Right atrium auricular region (tissue), 2 donors: ENCODE measurements at places on chromosomes 11 and 22.

- no peak for DNase-seq
Measured at GRCh38 chr22:39087881-39088684, 9.0 kb upstream of the APOBEC3H start.

DNA sequence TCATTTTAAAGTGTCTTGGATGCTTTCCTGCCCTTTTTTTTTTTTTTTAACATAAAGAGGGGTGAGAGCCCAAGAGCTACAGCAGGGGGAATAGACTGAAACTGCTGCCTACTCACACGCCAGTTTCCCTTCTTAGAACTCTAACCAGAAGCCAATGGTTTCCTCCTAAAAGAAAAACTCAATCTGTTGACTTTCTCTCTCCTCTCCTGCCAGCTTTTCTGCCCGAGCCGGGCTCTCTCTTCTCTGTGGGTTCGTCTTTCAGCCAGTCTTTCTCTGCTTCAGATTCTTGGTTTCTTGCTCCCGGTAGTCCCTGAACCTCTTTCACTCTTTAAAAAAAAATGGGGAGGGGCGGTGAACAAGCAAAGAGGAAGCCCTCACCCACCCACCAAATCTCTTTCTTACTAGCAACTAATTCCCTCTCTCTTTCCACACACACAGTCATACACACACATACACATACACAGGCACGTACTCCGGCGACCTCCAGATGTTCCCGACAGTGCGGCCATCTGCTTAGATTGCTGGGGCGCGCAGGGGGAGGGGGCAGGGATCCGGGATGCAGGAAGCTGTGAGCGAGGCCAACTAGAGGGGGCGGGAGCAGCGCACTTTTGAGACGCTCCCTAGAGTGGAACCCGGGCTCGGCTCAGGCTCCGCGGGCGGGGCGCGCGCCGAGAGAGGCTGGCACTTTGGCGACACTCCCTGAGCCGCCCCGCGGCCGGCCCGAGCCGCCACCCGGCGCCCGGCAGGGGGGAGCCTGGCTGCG is 444 bp upstream of the TSKU start:
- peak; percentile 91 for DNase-seq

- no peak for DNase-seq
Measured at GRCh38 chr22:18113680-18114394, 3.2 kb downstream of the TUBA8 start.

DNA sequence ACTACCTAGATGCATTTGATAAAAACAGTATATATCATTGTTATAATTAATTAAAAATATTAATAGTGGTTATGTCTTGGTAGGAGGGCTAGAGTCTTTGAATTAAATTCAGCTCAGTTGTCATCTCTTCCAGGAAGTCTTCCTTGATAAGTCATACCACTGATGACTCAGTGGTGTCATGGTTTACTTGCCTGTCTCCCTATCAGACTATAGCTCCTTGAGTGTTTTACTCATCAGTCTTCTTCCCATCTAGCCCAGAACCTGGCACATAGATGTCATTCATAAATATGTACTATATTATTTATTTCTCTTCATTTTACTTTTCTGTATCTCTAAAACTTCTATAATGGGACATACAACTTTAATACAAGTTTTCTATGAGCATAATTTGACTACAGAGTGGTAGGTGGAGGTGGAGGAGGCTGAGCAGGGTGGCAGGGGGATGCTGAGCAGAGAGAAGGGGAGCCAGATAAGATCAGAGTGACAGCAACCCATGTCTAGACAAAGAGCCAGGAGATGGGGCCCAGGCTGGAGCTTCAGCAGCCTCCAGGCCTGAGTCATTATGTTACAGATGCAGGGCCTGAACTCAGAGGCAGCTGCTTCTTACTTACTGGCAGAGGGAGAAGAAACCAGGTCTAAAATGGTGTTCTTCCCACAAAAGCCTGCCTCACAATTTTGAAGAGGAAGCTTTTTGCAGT is 82.3 kb upstream of the PHOX2A start:
- no peak for DNase-seq

DNA sequence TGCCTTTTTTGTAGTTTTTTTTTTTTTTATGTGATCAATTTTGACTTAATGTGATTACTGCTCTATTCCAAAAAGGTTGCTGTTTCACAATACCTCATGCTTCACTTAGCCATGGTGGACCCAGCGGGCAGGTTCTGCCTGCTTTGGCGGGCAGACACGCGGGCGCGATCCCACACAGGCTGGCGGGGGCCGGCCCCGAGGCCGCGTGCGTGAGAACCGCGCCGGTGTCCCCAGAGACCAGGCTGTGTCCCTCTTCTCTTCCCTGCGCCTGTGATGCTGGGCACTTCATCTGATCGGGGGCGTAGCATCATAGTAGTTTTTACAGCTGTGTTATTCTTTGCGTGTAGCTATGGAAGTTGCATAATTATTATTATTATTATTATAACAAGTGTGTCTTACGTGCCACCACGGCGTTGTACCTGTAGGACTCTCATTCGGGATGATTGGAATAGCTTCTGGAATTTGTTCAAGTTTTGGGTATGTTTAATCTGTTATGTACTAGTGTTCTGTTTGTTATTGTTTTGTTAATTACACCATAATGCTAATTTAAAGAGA is 12.5 kb downstream of the CCND1 start:
- DNase-seq = no peak

- no peak for DNase-seq
Measured at GRCh38 chr11:45885921-45886721, 670 bp downstream of the MAPK8IP1 start.

DNA sequence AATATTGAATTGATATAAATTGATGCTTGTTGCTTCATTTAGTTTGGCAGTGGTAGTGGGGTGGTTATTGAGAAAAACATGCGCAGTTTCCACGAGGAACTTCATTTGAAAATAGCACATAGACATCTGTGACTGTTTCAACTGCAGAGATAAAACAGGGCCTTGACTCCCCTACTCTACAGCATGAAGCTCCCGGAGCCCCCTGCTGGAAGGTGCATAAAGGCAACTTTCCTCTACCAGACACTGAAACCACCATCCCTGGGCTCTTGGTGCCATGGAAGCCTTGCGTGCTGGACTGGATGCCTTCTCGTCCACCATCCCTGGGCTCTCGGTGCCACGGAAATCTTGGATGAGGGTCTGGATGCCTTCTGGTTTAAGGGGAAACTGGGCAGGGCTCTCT is 195.9 kb downstream of the CSNK2A3 start:
- DNase-seq = no peak

DNA sequence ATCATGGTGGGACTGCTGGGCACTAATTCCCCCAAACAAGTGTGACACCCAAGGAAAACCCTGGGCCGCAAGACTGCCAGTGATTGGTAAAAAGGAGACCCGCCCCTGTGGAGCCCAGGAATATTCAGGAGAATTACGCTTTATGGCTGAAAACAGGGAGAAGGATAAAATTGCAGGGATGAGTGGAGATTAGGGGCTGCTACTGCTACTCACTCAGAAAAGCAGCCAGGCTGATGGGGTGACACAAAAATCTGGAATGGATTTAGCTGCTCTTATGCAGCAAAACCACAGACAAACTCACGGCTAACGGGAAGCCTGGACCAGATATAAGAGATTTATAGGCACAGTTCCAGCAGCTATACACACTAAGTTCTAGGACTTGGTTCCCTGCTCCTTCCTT is 4.4 kb upstream of the FBXO3 start:
- no peak for DNase-seq

- no peak for DNase-seq
Measured at GRCh38 chr11:134725716-134726639, 313.9 kb upstream of the B3GAT1 start.

- DNase-seq = no peak
Measured at GRCh38 chr11:78311702-78312371, 105.8 kb downstream of the GAB2 start.

DNA sequence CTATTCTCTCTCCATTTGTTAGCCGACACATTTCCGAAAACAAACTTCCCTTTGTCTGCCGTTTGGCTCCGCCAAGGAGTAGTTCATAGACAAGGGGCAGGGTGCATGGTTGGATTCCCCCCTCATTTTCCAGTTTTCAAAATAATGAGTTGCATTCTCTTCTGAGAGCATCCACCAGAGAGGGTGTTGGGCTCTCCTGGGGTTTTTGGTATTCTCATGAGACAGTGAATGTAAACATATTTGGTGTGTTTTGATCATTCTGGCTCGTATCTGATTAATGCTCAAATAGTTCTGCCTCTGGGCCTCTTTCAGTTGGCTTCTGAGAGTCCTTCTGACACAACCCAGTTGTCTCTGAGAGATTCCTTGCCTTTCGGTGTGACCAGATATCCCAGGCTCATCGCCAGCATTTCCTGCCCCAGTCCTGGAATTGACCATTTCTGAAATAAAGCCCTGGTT is 21.7 kb downstream of the GRAMD4 start:
- no peak for DNase-seq

DNA sequence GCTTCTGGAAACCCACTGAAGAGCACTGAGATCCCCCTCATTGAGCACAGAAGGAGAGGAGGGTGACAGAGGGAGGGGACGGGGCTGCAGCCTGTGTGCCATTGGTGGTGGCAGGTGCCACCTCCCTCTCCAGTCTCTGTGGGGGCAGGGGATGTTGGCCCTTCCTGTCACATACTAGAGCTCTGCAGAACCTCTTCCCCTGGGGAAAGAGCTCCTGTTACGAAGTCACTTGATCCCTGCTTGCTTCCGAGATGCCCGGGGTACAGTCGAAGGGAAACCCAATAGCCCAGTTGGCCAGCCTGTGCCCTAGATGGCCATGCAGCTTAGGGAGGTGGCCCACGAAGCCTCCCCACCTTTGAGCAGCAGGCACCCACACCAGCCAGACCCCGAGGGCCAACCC is 29.4 kb downstream of the DAGLA start:
- no peak for DNase-seq

- no peak for DNase-seq
Measured at GRCh38 chr11:99343117-99343516, 322.4 kb downstream of the CNTN5 start.

- no peak for DNase-seq
Measured at GRCh38 chr11:114912826-114913225, 234.5 kb downstream of the NXPE2 start.

- no peak for DNase-seq
Measured at GRCh38 chr22:20798218-20798617, 24.3 kb downstream of the SERPIND1 start.

GRCh38 chr22:25067851-25068421 is 115.4 kb downstream of the KIAA1671 start:
- DNase-seq = no peak

DNA sequence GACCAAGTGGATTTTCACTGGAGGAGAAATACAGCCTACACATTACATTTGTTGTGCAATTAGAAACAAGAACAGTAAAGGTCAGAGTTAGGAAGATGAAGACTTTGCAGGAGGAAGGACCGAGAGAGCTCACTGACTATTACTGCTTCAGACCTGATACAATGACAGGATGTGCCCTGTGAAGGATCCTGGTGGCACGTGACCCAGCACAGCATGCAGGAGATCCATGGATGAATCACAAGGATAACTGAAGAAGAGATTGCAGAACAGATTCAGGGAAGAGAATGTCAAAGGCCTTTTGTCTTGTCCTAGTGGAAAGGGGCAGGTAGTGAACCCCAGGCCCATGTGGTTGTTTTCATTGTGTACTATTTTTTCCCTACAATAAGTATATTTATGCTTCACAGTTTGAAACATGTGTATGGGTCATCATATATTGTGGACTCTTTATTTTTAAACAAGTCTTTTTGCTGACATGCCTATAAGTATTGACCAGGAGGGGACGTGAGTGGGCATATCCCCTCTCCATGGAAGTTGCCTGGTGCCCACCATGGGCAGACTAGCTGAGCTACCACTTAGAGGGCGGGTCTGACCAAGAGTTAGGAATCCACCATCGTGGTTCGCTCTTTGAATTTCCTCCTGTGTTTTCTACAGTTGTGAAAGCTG is 44.3 kb downstream of the RASSF10 start:
- no peak for DNase-seq

GRCh38 chr11:77324508-77324907 is 23.0 kb upstream of the GDPD4 start:
- no peak for DNase-seq

DNA sequence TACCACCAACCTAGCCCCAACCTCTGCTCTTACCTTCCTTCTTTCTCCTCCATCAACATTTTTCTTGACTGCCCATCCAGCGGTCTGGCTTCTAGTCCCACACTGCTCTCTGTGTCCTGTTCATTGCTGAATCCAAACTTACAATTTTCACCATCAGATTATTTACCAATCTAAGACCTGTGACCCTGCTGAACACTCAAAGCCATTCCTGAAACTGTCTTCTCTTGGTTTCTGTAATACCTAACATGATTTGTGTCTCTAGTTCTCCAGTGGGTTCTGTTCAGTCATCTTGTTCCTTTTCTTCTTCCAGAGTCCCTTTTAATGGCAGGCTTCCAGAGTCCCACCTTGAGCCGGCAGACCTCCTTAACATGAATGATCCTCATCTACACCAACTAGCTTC is 24.1 kb downstream of the RRAS2 start:
- DNase-seq = no peak

DNA sequence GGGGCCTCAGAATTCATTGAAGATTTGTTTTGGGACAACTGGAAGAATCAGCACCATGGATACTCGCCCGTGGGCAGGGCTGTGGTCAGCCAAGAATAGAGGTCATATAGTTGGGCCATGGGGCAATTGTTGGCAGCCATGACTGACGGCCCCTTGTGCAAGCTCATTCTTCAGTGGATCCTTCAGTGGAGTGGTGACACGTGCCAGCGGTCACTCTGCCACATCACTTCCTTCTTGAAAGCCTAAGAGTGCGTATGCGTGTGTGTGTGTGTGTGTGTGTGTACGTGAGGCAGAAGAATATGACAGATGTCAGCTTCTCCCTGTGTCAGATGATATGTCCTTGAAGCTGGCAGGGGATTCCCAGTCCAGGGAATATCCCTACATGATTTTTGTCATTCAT is 1.8 kb upstream of the IL18BP start:
- peak; percentile 77 for DNase-seq

DNA sequence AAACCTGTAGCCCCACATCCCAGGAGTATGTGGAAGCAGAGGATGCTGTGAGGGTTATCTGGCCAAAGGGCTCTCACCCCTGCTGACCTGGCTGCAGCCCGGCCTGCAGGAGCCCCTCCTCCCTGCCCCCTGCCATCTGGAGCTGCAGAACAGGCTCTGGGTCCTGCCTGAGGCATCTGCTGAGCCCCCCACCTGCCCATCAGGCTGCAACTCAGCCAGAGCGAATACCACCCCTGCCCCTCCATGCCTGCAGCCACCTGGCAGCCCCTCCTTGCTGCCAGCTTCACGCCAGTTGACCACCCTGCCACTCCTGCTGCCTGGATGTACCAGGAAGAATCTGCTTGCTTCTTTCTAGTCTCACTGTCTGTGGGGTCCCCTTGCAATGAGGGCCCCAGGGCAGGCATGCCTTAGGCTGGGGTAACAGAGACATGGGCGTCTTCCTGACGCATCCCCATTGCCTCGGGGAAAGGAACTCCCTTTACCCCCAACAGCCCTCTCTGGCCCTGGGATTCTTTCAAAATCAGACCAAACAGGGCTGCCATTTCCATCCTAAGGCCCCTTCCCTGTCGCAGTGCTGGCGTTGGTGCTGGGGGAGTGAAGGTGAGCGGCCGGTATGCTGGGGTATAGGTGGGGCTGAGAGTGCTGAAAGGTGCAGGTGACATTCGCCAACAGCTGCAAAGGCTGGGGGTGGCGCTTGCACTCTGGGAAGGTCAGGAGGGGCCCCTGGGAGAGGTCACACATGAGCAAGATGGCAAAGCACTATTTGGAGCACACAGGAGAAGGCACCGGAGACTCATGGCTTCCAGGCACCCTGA is 1334.6 kb downstream of the TBC1D22A start:
- DNase-seq = no peak

GRCh38 chr11:76597533-76598425 is 72.8 kb downstream of the LRRC32 start:
- DNase-seq = peak; percentile 57
